GM10248 (cell line): ENCODE measurements at places on chromosomes 4 and X.
A peak's percentile ranks its signal among the peaks of the same experiment; 100 is the strongest.

DNA sequence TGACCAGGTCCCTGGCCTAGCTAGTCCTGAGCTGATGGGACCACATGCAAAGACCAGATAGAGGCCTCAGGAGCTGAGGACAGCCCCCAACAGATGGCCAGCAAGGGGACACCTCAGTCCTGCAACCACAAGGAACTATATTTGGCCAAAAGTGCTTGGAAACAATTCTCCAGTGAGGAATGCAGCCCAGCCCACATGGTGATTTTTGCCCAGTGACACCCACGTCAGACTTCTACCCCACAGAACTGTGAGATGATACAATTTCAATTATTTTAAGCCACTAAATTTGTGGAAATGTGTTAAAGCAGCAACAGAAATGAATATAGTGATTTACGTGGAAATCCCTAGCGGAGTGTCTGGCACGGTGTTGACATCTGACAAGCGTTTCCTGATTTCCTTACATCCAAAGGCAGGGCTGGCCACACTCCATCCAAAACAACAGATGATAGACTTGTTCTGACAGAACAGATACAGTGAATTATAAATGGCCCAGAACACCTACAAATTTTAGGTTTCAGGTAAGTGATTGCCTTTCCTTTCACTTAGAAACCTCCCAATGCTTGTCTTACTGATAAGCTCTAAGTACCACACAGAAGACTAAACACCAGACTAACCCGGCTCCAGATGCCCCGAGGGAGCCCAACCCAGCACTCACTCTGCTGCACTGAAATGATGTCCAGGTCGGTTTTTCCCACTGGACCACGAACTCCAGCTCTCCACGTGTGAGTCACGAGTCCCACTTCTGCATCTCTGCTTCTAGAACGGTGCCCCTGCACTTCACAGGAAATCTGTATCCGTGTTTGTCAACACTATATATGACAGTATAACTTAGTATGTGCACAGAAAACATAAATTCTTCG is 5.8 kb downstream of the AFAP1 start:
- DNase-seq = no peak

DNA sequence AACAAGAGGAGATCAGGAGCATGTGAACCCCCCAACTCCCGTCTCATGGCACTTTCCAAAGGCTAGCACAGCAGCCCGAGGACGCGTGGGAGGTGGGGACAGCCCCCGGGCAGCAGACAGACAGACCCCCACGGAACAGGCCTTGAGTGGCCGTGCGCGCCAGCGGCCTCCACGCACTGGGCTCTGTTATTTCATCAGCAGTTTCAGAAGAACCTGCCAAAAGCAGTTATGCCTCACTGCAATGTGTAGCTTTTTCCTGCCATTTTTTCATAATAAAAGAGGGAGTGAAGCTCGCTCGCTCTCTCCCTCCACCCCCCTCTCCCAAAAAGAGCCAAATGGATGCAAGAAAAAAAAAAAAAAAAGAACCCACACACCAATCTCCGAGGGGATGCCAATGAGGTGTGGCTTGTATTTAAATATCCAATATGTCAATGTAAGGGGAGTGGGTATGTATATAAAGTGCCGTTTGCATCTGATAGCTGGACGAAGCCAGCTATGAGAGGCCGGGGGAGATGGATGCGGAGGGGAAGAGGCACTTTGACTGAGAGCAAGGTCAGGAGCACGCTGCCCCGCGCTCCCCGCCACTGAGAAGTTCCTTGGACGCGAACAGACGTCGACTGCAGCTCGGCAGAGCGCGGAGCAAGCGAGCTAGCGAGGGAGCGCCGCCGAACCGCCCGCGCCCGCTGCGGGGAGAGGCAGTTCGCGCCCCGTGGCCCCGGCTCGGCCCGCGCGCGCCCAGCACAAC is at the start of gene FGF16:
Gene FGF16 (plus strand): TSS at position 482 of the 745 bp plus-strand sequence. CDS start 286 bp downstream, outside the sequence.
- DNase-seq = peak; percentile 19

- peak; percentile 64 for DNase-seq
Observed at GRCh38 chr4:15729910-15730533, 27.2 kb downstream of the BST1 start.

GRCh38 chr4:15891312-15891711 is 47.2 kb downstream of the FGFBP1 start:
- DNase-seq = peak; percentile 23

DNA sequence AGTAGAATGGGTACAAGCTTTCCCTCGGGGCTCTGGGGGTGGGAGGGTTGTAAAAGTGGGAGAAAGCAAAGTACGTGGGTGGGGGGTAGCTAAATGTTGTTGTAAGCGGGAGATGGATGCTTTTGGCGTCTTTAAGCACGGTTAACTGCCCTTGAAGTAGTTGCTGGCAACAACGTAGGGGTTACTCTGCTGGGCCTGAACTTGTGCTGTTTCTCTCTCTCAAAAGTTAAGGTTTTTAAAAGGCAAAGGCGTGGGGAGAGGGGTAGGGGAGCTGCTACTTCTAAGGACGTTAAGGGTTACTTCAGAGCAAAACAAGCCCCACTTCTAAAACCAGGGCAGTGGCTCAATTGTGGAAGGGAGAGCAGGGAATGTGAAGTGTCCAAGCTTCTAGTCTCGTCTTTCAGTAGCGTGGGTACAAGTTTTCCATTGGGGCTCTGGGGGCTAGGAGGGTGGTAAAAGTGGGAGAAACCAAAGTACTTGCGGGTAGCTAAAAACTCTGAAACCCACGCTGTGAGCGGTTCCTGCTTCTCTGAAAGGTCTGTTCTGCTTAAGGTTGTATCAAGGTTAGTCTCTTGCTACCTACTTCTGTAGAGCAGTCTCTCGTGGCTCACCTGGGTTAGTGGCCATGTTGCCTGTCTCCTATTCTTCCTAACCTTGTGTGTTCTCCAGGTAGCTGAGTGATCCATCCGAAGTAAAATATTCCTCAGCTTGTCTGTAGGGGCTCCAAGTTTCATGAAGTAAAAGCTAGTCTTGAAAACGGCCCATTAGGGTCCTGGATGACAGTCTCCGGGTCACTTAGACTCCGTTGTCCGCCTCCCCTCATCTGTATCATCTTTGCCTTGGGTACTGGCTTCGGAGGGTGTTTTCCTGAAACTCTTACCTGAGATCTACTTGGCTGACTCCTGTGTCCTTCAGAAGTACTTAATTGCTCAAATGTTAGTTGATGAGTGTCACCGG is 1.7 kb upstream of the WDR1 start:
- no peak for DNase-seq

- DNase-seq = no peak
Observed at GRCh38 chr4:5839751-5840674, 52.9 kb downstream of the CRMP1 start.

DNA sequence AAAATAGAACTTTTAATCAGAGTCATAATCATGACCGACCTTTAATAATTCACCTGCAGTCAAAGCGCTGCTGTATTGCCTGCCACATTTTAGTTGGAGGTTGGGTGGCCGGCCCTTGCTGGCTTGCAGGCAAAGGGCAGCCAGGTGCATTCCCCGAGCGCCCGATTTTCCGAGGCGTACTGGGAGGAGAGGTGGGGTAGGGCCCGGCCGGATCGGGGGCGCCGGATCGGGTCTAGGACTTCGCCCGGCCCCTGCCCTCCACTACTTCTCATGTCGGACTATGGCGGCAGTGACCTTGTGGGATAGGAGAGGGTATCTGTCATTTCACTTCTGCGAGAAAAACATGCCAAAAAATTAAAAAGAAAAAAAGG is 2.5 kb upstream of the RS1 start:
- DNase-seq = peak; percentile 22

GRCh38 chrX:140711894-140712293 is 2.3 kb downstream of the LINC00632 start:
- DNase-seq = no peak

DNA sequence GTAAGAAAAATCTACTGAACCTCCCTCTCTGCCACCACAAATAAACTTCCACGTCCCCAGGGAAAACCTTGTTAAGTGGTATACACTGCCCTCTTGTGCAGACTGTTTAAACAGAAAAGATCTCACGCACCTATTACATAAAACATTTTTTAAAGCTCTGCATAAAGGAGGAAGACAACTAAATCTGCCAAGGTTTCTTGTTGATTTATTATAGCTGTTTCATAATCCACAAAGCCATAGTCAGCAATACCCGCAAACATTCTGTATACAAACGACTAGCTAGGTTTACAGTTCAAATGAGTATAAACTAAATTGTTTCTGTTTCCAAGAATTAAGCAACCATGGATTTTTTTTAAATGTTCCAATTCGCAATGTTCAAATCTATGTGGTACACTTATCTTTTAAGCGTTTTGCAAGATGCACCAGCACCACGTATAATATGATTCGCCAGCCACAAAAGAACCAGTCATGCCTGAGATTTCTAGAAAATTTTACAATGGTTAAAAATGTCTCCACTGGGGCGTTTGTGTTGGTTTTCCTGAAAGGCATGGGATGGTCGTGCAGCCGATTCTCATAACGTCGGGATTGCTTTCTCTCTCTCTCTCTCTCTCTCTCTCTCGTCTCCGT is 164.6 kb downstream of the PRKX start:
- no peak for DNase-seq
